ENCODE measurements at places on chromosomes 3 and 15. TPM values are rescaled to one million over a fixed set of nuclear protein-coding genes. Genes with fewer than 3 reads are reported as not detected.

CEMIP gene
- total RNA-seq: 259 TPM

TMEM207 gene
- total RNA-seq: not detected

IL20RB gene
- total RNA-seq: 2.0 TPM

AHSG gene
- not detected for total RNA-seq

KBTBD12 gene
- not detected for total RNA-seq

TEX55 gene
- not detected for total RNA-seq

ZBED2 gene
- not detected for total RNA-seq

CX3CR1 gene
- total RNA-seq: not detected

MAGEL2 gene
- under 0.01 TPM for total RNA-seq
